ENCODE measurements at places on chromosomes 6 and 20. TPM values are rescaled to one million over a fixed set of nuclear protein-coding genes. Genes with fewer than 3 reads are reported as not detected.

PDSS2 gene
- 6.6 TPM for total RNA-seq

GRCh38 chr6:155915651-155916050 is 460.0 kb upstream of the NOX3 start:
- DNase-seq: peak; percentile 66

- DNase-seq: peak; percentile 40
Observed at GRCh38 chr20:48142516-48142773, 357.2 kb upstream of the SULF2 start.

DNA sequence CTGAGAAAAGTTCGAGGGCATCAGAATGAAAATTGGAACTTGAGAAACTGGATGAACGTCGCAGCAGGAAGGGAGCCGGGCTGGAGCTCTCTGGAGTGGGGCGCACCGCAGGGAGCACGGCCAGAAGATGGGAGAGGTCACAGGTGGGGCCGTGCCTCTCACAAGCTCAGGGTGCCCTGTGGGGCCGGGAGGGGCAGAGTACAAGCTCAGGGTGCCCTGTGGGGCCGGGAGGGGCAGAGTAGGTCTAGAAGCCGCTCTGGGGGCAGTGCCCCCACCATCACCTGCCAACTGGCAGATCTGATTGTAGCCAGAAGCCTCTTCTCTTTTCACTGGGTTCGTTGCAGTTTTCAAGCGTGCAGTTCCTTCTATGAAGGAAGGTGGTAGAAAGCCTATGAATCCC is 61.1 kb upstream of the SNX9 start:
- DNase-seq: no peak

DNA sequence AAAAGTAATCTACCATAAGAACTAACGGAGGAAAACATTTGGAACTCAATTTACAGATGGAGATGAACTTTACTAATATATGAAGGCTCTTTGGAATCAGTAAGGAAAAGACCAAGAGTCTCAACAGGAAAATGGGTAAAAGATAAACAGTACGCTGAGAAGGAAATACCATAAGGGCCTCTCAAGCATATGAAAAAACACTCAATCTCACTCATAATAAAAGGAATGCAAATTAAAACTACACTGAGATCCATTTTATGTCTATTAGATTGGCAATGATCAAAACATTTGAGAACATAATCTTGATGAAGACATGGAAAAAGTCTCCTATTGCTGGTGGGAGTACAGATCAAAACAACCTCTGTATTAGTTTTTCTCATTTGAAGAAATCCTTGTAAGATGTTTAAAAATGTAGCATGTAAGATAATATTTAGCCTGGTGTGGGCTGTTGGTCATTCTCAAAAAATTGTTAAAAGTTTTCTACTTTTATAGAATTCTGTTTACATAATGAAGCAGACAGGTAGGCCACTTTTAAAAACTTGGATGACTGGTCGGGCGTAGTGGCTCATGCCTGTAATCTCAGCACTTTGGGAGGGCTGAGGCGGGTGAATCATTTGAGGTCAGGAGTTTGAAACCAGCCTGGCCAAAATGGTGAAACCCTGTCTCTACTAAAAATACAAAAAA is 14.5 kb downstream of the REV3L start:
- DNase-seq: no peak

GRCh38 chr6:7417684-7418083 is 28.1 kb downstream of the RIOK1 start:
- no peak for DNase-seq

DNA sequence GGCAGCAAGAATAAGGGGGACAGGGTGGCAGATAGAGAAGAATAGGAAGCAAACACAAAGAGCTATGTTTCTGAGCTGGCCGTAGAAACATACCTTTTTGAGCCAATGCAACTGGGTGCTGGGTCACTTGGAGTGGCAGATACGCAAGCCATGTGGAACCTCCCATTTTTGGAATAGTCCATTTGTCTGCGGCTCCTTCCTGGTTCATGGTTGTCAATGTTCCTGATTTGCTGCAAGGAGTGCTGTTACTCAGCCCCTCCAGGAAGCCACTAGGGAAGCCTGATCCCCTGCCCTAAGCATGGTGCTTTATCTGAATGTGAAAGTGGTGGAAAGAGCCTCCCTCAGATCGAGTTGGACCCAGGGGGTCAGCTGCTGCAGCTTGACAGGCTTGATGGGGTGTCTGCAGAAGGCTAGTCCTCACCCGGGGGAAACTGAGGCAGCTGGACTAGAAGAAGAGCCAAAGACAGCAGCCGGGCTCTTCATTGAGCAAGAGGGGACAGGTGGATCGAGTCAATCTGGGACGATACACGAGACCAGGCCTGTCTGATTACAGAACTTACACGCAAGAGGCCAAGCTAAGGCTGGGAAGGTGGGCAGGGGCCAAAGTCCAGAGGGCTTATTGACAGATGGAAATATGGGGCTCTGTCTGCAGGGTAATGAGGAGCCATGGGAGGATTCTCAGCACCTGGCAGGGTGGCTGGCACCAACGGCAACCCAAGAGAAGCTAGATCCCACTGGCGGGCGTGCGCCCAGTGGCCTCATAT is 57.4 kb upstream of the CTNNBL1 start:
- no peak for DNase-seq

DNA sequence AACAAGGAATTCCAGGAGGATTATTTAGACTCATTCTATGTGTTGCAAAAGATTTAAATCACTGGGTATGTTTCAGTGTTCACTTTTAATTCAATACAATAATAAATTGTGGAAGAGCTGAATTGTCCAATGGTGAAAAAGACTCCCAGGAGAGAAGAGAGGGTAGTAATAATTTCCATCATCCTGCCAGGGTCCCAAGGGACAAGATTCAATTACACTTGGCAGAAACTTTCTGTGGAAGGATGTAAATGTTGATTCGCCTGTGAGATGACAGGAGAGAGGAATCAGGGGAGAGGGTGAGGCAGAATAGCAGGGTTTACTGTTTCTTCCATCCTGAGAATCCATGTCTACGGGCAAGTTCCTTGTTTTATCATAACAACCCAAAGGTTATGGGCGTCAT is 342.7 kb downstream of the ESR1 start:
- peak; percentile 18 for DNase-seq

MUC21 gene
- total RNA-seq: not detected

DNA sequence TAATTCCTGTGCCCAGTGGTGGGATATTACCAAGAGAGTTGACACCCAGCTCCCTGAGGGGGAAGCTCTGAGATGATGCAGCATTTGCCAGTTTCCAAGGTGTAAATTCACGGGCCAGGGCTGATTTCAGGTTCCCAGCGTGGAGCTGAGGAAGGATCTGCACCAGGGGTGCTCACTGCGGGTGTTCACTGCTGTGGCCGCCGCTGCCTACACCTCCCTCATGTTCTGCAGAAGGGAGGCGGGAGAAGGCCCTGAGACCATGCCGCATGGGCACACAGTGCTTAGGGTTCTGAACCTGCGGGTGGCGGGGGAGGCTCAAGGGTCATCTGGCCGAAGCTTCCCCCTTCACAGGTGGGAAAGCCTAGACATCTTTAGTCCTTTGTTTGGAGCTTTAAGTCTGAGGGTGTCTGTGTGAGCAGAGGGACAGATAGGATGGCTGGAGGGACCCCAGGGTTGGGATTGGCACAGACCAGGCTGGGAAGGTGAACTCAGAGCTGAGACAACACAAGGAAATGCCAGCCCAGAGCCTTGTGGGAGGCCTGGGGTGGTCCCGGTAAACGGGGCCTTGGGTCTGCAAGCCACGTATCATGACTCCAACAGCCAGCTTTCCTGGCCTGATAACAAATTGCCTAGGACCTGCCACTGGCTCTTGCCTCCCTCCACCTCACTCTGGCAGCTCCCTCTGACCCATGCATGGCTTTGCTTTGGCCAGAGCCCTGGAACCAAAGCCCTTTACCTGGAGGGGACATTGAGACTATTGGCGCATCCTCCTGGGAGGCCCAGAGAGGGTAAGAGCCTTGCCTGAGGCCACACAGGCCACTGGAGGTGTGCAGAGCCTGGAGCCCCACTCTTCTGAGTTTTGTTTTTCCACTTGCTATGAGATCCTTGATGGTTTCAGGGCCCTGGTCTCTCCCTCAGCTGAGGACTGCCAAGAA is 40.4 kb downstream of the SYNJ2 start:
- no peak for DNase-seq

CITED2 gene
- total RNA-seq: 72.4 TPM

DNA sequence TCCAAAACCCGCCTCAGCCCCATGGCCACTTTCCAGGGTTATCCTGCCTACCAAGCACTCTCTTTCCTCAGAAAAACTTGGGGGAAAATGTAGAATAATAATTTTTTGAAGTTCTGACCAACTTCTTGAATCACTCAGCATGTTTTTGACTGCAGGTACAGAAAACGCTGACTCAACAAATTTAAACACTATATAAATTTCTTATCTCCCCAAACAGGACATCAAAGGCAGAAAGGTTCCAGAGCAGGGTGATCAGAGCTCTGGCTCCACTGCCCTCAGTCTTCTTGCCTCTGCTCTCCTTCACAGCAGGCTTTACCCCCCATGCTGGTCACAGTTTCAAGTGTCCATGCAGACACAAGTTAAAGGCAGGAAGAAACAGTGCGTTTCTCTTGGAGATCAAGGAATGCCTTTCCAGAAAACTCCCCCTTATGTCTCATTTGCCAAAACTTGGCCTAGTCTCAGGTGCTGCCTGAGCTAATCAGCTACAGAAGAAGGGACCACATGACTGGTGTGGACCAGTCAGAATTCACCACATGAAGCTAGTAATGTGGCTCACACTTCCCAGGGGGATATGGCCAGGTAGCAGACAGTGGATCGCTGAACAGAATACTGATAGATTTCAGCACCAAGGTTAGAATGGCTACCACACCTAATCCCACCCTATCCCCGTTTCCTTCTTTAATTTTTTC is 24.4 kb upstream of the SLC17A3 start:
- DNase-seq: no peak

DUSP22 gene
- 20.7 TPM for total RNA-seq
